ENCODE measurements at places on chromosomes 4 and X.

GRCh38 chrX:9785944-9786797, at the start of gene SHROOM2:
Gene SHROOM2, plus strand, starts transcription at chrX:9786429. Its CDS starts 117 bp downstream, at chrX:9786546.
- DNase-seq = peak; percentile 12

GRCh38 chrX:24204958-24205357, 55.4 kb downstream of the ZFX start:
- DNase-seq = no peak

DNA sequence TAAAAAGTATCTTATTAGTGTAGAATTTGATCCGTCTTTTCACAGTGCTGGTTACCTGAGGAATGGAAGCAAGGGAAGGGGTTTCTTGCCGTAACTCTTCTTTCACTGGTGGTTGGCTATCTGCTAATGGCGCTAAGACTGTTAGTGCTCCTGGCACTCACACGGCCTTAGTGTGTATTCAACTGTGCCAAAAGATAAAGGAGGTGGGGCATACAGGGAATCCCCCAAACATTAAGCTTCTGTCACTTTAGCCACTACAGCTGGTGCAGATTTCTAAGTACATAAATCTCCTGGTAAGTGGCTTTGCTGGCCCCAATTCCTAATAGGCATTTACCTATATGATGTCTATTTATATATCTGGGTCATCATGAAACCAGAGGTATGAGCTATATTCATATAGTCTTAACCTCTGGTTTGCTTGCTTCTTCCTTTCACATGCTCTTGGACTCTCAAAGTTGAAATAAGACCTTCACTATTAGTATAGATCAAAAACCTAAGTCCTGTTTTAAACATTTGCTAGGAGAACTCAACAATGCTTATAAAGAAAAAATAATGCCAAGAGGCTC, 95.1 kb downstream of the TSPAN7 start:
- DNase-seq = no peak

- peak; percentile 2 for DNase-seq
These were observed 14.2 kb downstream of the TAB3 start for GRCh38 chrX:30874851-30875250.

- no peak for DNase-seq
These were observed 94.1 kb downstream of the BCOR start for GRCh38 chrX:40003428-40004245.

DNA sequence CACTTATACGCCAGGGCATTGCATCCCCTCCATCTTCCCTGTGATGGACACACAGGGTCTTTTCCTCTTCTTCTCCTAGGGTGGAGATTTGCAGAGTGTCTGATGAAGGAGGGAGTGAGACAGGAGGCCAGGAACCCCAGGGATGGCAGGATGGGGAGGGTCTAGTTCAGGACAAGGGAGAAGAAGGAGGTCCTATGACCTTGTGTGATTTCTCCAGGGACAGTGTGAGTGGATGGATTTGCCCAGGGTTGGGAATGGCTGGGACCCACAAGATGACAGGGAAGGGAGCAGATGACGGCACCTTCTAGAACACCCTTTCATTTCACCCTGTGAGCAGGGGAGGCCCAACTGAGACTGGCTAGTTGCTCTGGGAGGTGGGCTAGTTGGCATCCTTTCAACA, 34.2 kb downstream of the CYTL1 start:
- no peak for DNase-seq

- DNase-seq = no peak
These were observed 63.2 kb downstream of the SNCA start for GRCh38 chr4:89773805-89774204.

DNA sequence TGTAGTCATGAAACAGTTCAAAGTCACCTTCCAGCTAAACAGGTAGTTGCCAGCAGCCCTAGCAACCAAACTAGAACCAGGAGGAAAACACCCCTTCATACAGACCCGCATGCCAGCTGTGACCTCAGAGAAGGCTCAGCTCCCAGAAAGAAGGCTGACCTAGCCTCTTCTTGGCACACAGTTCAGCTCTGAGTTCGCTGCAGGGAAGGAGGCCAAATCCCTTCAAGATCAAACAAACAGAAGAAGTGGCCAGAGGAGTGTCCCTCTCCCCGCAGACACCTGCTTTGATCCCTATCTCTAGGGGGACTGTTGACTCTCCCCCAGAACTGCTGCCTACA, 56.0 kb downstream of the HADH start:
- peak; percentile 52 for DNase-seq

- no peak for DNase-seq
These were observed 168.7 kb upstream of the TBC1D9 start for GRCh38 chr4:140924761-140925392.

GRCh38 chrX:97619499-97619898, 735.8 kb downstream of the RPA4 start:
- DNase-seq = no peak

GRCh38 chr4:25346913-25347312, 30.1 kb upstream of the ANAPC4 start:
- no peak for DNase-seq

DNA sequence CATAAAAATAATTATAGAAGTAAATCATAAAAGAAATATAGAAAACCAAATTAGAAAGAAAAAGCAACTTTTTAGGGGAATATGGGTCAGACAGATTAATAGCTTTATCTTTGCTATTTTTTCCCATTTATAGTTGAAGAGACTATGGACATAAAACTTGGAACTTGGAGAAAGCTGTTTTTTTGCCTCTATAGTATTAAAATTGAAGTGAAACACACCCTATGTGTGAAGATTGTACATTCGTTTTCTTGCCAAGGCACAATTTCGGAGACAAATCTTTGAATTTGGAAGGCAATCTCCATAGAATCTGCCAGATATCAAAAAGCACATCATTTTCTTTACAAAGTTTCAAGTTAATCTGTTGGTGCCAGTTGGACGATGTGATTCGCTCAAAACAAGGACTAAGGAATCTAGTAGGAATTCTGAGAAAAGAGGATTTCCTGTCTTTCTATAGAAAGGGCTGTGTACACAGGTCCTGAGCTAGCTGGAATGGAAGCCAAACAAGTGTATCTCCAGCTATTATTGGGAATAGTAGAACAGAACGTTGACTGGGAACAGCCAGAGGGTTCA, 156.3 kb downstream of the SLC7A11 start:
- no peak for DNase-seq

- no peak for DNase-seq
These were observed 94.6 kb downstream of the PPP2R2C start for GRCh38 chr4:6377626-6378492.

GRCh38 chr4:140448162-140448561, 20.7 kb upstream of the CLGN start:
- DNase-seq = no peak

- no peak for DNase-seq
These were observed at the start of gene PALLD for GRCh38 chr4:168496834-168497233. Gene PALLD, plus strand, starts transcription at chr4:168497052.

DNA sequence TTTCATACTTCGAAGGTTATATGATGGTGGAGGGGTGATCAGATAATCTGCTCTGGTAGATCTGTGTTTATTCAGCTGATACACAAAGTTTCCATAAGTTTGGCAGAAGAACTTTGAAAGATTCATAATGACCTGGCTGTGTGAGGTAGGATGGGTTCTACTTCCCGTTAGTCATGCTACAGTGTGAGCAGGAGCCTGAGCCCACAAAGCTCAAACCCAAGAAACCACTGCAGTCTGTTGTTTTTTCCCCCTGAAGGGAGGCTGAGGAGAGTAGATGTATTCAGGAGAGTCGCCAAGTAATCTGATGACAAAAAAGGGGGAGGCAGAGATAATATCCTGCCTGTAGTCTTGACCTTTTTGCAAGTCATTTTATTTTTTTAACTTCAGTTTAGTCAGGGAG, 52.8 kb upstream of the PPP3CA start:
- peak; percentile 60 for DNase-seq

DNA sequence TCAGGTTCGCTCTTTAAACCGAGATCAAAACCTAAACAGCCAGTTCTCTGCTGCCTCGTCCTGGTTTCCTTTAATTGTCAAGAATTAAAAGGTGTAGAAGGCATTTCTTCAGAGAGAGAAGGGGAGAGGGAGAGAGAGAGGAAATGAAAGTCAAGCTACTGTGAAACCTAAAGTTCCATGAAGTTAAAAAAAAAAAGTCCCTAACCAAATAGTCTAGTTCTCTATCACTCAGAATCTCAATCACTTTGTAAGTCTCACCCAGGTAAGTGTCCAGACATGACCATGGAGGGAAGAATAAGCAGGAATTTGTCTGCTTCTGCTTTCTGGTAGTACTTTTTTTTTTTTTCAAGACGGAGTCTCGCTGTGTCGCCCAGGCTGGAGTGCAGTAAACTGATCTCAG, 18.8 kb upstream of the SMIM14 start:
- DNase-seq = no peak

DNA sequence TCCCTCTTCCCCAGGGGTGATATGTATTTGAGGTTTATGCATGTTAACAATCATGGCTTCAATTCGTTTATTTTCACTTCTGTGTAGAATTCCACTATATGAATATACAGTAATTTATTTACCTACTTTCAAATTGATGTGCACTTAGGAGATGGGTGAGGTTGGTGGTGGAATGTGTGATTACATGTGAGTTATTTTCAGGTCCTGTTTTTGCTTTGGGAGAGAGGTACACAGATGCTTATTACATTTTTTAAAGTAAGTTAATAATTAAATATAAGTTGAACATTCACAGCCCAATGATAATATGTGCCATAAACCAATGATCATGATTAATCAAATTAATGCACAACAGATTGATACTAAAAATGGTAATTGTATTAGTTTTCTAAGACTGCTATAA, 79.5 kb downstream of the SPRY1 start:
- DNase-seq = no peak

DNA sequence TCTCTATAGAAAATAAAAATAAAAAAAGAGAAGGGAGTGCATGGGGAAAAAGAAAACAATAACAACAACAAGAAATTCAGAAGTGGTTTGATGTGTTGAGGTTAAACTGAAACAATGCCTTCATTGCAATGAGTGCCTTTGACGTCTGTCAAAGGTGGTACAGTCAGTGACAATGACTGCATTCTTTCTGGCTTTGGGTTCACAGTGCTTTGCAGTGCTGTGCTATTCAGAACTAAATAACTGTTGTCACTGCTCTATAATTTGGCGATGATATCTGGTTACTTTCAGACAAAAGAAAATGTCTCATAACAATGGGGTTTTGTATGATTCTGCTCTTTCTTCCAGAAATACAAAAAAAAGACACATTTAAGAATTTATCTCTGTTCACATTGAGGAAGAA, 488.6 kb upstream of the MAGEB2 start:
- no peak for DNase-seq

All from GM23248 (cell line).